Naive thymus-derived CD4-positive, alpha-beta T cell (primary cell): ENCODE measurements at places on chromosomes 4 and X.

DNA sequence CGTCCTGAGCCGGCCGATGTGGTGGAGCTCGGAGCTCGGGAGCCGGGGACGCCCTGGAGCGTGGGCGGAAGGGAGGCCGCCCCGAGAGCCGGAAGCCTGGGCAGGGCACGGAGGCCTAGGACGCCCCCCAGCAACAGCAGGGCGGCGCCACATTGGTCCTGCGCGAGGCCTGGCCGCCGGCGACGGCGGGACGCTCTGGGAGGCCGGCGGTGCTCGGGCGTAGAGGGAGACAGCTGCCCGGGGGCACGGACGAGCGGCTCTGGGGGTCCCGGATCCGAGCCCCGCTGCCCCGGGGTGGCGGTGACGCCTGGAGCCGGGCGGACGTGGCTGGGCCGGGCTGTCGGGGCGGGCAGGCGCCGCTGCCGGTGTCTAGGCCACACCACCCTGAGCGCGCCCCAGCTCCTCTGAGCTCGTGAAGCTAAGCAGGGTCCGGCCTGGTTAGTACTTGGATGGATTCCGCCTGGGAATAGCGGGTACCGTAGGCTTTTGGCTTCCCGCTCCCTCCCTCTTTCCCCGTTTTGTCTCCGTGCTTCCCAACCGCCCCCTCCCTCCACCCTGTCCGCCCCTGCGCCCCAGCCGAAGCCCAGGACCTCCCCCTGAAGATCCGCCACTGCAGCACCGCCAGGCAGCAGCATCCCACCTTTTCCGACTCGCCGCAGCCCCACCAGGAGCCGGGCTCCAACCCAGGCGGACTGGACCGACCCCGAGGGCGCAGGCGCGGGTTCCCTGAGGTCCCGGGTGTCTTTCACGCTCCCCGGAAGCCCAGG is 12.1 kb downstream of the FRG2 start:
- DNase-seq, result no peak

DNA sequence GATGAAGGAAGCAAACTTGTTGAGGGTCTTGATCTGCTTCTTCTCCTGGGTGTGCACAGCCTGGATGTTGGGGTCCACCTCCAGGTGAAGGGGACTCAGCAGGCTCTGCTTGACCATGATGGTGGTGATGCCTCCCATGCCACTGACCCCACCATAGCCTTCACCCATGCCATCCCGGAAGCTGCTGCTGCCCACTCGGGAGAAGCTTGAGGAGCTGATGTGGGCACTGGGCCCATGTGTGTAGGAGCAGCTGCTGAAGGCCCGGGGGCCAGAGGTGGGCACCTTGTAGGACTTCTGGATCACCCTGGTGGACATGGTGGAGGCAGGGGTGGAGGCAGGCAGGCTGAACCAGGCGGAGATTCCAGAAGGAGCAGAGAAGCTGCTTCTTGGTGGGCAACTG is 432.7 kb upstream of the DIPK2B start:
- no peak for DNase-seq

- DNase-seq, result no peak
These were observed 211.1 kb upstream of the NUDT6 start for GRCh38 chr4:123133397-123134050.

GRCh38 chrX:30313322-30313721 is 4.1 kb upstream of the NR0B1 start:
- DNase-seq, result no peak

GRCh38 chrX:154718616-154719015 is 32.3 kb downstream of the GAB3 start:
- no peak for DNase-seq

- no peak for DNase-seq
These were observed 9.5 kb downstream of the ZFYVE28 start for GRCh38 chr4:2408976-2409375.

GRCh38 chr4:110424144-110424543 is 51.8 kb upstream of the ENPEP start:
- DNase-seq, result no peak

GRCh38 chrX:130083656-130084382 is 26.5 kb downstream of the ELF4 start:
- no peak for DNase-seq

DNA sequence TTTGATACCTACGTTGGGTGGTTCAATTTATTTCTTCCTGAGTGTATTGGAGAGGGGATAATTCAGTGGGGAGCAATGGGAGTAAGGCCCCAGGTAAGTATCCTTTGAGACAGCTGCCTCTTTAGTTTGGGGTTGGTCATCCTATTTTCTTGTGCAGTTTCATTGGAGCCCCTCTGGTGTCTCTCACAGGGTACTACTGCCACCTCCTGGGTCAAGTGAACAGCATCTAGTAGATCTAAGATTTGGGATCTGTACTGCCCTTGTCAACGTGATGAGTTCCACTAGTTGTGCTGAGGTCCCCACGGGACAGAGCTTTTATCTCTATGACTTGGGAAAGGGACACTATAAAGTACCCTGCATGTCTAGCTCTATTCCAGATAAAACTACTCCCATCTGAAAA is 80.6 kb downstream of the PBDC1 start:
- DNase-seq, result peak; percentile 38

DNA sequence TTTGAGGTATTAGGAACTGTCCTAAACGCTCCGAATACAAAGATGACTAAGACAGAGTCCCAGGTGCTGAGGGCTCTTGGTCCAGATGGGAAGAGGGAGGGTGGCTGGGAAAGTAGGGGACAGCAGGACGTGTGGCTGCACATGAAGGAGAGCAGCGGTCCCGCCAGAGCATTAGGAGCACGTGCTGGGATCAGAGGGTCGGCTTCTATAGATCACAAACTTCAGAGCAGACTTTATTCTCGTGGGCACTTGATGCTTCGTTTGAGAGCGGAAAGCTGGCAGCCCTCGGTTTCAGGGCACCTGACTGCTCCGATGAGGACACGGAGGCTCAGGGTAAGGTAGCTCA is 26.1 kb downstream of the ZBTB49 start:
- no peak for DNase-seq

GRCh38 chrX:17668929-17669328 is 68.4 kb upstream of the SCML1 start:
- DNase-seq, result no peak

DNA sequence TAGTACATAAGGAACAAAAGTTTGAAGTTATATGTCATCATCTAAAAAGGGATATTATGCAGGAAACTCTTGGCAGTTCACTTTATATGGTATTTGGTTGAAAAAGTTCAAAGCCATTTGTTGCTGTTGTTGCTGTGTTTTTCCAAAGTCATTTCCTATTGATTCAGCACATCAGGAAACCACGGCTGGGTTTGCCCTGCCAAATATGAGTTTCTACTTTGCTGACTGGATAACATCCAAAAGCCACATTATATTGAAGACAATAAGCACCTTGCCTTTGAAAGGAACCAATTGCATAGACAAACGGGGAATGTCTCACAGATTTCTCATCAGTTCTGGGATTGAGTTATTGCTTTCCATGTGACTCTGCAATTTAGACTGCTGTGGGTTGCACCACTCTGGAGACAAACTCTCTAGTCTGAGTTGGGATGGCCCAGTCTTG is 206.1 kb downstream of the SLC39A8 start:
- no peak for DNase-seq

- no peak for DNase-seq
These were observed 207.3 kb upstream of the ANXA10 start for GRCh38 chr4:167885071-167885470.

DNA sequence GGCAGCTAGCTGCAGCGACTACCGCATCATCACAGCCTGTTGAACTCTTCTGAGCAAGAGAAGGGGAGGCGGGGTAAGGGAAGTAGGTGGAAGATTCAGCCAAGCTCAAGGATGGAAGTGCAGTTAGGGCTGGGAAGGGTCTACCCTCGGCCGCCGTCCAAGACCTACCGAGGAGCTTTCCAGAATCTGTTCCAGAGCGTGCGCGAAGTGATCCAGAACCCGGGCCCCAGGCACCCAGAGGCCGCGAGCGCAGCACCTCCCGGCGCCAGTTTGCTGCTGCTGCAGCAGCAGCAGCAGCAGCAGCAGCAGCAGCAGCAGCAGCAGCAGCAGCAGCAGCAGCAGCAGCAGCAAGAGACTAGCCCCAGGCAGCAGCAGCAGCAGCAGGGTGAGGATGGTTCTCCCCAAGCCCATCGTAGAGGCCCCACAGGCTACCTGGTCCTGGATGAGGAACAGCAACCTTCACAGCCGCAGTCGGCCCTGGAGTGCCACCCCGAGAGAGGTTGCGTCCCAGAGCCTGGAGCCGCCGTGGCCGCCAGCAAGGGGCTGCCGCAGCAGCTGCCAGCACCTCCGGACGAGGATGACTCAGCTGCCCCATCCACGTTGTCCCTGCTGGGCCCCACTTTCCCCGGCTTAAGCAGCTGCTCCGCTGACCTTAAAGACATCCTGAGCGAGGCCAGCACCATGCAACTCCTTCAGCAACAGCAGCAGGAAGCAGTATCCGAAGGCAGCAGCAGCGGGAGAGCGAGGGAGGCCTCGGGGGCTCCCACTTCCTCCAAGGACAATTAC is 1.4 kb downstream of the AR start:
- DNase-seq, result no peak

DNA sequence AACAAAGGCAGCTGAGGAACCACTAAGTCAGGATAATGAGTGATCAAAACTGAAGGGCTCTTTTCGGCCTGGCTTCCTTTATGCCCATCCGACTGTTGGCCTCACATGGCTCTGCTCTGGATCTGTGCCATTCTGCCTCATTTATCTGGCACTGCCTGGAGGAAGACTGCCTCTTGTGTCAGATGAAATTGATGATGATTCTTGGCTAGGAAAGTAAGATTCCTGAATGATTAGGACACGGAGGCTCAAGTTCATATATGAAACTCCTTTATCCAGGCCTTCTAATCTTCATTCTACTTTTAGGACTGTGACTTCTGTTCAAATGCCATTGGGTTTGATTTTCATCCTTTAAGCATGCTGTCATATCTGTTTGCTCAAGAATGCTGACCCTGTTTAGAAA is 475.4 kb upstream of the RPS6KA3 start:
- DNase-seq, result no peak

GRCh38 chr4:121758925-121759568 is 5.9 kb downstream of the SMIM43 start:
- DNase-seq, result no peak

DNA sequence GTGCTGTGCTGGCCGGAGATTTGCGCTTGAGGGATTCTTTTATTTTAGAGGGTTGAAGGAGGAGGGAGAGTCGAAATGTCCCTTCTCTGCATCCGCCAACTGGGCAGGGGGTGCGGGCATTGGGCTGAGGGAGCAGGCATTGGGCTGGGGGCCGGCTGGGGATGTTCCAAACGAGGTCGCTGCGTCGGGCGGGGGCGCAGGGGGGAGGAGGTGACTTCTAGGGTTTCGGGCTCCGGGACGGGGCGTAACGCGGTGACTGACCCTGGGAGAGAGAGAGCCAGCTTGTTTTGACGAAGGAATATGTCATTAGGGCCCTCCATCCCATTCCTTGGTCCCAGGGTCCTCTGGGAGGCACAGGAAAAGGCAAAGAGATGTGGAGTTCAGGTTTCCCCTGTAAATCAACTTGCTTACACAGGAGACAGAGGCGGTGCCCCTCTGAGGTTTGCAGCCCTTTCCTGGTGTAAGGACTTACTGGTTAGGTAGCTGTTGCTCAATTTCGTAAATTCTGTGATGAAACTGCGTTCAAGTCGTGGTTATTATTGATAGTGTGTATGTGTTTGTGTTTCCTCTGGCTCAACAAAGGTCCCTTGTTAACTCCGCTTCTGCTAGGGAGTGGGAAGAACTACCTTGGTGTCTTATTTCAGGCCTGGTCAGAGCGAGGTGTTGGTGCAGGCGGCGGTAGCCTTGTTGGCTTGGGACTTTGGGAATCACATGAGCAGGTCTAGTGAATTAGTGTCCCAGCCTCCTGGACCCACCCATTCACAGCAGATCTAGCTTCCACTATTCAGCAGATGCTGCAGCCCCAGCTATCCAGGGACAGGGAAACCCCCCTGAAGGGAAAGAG is 716 bp downstream of the FHIP1A start:
- peak; percentile 17 for DNase-seq

DNA sequence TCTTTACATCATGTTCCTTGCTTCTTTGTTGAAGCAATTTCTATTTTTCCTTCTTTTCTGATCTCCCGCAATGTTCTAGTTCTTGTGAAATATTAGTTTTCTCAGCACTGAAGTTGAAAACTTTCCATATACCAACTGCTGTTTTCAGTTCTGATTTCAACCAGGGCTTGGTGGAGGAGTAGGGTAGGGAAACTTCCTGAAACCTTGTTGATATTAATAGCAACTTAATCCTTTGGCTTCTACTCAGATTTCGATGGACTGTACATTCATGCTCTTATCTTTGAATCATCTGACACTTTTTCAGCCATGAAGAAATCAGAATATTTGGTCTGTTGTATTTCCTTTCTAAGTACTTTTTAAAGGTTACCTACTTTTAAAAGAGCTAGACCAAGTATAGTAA is 315.8 kb downstream of the RPA4 start:
- DNase-seq, result no peak

DNA sequence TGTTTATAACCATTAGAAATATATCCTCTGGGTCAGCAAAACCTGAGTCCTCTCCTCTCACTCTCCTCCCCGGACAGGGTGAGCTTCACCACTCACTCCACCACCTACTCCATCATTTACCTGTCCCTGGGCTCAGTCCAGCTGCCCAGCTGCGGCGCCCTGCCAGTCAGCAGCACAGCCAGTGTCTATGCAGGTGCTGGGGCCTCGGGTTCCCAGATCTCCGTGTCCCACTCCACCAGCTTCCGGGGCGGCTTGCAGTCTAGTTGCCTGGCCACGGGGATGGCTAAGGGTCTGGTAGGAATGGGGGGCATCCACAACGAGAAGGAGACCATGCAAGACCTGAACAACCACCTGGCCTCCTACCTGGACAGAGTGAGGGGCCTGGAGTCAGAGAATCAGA is 662.2 kb upstream of the ACTRT1 start:
- DNase-seq, result no peak

DNA sequence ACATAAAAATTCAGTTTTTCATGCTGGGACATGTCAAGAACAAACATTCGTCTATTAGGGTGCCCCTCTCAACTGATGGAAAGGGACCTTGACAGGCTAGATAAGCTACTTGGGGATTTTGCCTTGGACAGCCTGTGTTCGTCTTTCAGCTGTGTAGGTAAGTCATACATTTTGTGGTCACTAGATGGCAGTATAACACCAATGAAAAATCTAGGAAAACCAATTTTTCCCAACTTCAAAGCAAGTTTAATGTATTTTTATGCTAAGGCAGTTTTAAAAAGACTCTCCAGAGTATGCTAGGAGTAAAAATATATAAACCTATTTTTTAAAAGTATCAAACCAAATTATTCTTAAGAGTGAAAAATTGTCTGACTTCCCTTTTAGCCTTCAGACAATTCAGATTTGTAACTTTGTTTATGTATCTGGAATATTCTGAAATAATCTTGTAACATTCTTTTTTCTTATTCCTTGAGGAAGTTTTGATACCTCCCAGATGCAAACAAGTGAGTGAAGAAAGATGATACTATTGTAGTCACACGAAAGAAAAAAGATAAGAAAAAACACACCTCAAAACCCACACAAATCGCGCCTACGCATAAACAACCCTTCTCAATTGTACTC is 158.3 kb downstream of the CPE start:
- DNase-seq, result no peak

DNA sequence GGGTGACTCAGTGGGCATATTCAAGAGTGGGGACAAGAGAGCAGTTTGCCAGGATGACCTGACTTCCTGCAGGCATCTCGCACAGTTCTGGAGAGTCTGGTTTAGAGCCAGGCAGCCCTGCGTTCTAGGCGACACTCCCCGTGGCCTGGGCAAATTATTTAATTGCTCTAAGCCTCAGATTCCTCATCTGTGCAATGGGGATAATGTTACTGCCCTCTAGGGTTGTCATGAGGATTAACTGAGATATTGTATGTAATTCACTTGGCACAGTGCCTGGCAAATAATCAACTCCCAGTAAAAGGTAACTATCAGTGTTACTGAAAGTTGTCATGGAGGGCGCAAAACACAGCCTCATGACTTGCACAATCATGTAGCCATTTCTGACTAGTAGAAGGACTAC is 48.8 kb upstream of the PITX2 start:
- no peak for DNase-seq
